ENCODE measurements at places on chromosomes 2 and 18. TPM values are rescaled to one million over a fixed set of nuclear protein-coding genes. Genes with fewer than 3 reads are reported as not detected.

PFN4 gene
- 0.39 TPM for polyA plus RNA-seq

UGT1A8 gene
- 2.8 TPM for polyA plus RNA-seq

TFCP2L1 gene
- polyA plus RNA-seq: 4.3 TPM

ALPG gene
- not detected for polyA plus RNA-seq

NAT8 gene
- not detected for polyA plus RNA-seq

POTEJ gene
- polyA plus RNA-seq: not detected

LRP1B gene
- polyA plus RNA-seq: 0.02 TPM

FKBP7 gene
- polyA plus RNA-seq: 1.5 TPM

KLHL29 gene
- 2.1 TPM for polyA plus RNA-seq
